ENCODE measurements at places on chromosomes 4 and X.
A peak's percentile ranks its signal among the peaks of the same experiment; 100 is the strongest.

DNA sequence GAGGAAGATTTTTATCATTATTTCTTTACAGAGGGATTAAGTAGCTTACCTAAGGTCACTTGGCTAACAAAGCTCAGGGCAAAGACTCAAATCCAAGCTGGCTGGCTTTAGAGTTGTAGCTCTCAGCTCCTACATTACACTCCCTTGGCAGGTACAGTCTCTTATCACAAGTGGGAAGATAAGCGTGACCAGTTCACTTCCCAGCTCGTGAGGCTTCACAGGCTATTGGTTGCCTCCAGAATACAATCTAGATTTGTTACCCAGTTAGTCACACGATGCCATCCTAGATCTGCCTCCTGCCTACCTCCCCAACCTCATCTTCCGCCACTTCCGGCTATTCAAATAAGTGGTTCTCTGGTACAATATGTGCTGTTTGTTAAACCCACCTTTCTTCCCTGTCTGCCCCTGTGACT lies 3.7 kb downstream of the MMRN1 start:
- DNase-seq, result no peak

DNA sequence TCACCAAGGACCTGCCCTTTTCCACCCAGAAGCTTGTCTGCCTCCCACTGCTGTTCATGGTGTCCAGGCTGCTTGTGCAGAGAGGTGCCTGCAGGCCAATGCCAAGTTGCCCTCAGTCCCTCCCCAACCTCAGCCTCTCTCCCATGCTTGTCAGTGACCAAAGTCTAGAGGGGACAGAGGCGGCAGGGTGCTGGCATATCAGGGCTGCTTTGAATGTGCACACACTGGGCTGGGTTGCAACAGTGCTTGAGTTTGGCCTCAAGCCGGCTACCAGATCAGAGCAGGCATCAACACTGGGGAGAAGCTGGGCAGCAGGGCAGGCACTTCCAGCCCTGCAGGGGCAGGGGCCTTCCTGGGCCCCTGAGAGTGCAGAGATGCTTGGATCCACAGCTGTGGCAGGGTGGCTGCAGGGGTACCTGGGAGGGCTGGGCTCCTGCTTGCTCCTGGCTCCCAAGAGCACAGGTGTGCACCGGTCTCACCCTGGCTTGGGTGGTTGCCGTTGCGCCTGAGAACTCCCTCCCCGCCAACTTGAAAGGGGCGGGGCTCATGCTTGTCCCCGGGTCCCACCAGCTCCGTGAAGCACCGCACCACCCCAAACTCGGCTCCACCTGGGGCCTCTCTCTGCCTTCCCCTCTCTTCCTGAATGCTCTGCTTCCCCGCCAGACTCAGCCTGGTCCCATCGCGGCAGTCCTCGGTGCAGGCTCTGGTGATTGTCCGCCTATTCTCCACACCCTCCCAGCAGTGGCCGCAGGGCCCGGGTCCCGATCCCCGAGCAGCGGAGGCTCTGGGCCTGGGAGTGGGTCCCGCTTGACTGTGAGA lies 1681.9 kb upstream of the ADGRL3 start:
- DNase-seq, result no peak

DNA sequence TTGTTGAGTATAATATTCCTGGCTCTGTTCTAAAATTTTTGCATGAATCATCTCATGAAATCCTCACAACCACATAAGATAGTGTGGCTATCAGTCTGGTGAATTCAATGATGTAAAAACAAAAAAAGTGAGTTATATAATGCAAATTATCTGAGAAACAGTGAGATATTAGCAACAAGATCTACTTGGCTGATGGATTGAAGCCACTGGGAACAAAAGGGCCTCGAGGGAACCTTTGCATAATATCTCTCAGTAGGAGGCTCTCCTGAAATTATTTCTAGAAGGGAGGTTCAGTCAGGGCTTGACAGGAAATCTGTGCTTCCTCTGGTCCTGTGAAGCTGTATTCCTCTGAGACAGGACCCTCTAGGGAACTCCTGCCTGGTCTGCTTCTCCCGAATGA lies 30.1 kb upstream of the NUP54 start:
- no peak for DNase-seq

DNA sequence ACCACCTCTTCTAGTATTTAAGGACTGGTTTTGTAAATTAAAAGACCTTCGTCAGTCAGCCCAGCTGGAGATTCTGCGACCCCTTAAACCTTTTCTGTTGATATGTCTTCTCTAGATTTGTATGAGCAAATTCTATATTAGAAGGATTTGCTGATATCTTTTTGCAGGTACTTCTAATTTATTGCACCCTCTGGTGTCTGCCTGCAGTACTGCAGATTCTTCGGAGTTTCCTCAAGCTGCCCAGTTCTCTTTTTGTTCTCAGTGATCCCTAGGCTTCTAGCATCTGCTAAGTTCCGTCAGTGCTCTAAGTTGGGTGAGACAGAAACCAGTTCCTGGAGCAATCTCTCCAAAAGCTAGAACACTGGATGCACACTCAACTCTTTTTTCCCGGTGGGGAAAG lies 545.2 kb downstream of the C4orf33 start:
- peak; percentile 2 for DNase-seq

DNA sequence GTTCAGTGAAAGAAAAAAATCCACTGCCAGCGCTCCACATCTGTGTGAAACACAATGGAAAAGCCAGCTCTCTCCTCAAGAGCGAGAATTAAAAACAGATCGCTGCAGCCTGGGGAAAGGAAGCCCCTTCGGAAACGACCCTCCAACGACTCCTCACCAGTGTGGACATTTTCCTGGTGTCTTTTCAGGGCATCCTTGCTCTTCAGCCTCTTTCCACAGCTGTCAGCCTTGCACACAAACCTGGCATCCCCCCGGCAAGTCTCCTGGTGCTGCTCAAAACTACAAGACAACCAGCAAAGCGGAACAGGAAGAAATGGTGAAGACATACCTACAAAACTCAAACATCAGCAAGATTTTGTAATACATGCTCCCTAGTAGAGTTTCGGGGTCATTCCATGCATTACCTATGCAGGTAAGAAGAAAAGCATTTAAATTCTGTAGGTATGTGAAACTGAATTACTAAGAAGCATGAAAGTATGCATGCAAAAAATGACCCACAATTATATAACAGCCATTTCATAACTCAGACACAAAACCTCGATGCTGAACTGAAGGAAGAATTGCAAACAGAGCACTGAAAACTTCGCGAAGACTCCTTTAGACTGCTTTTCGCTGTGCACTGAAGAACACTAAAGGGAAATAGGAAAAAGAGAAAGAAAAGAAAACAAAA lies 106.1 kb downstream of the PRDM5 start:
- DNase-seq, result peak; percentile 24

DNA sequence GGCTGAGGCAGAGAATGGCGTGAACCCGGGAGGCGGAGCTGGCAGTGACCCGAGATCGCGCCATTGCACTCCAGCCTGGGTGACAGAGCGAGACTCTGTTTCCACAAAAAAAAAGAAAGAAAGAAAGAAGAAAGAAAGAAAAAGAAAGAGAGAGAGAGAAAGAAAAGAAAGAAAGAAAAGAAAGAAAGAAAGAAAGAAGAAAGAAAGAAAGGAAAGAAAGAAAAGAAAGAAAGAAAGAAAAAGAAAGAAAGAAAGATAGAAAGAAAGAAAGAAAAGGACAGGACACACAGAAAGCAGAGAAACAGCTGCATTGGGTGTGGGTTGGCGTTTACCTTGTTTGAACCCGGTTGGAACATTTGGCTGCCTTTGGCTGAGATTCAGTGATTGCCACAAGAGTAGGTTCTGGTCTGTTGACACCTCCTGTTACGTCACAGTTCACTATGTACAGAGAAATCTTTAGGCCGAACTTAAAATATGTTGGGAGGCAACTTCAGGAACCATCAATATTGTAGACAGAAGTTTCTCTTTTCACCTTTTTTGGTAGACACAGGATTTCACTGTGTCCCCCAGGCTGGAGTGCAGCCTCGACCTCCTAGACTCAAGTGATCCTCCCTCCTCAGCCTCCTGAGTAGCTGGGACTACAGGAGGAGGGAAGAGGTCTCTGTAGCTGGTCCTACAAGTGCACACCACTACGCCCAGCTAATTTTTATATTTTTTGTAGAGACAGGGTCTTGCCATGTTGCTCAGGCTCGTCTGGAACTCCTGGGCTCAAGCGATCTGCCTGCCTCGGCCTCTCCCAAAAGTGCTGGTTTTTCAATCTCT lies 16.3 kb upstream of the PLCXD1 start:
- DNase-seq, result no peak

GRCh38 chr4:577499-578450 lies 1.7 kb upstream of the TMEM271 start:
- peak; percentile 28 for DNase-seq

DNA sequence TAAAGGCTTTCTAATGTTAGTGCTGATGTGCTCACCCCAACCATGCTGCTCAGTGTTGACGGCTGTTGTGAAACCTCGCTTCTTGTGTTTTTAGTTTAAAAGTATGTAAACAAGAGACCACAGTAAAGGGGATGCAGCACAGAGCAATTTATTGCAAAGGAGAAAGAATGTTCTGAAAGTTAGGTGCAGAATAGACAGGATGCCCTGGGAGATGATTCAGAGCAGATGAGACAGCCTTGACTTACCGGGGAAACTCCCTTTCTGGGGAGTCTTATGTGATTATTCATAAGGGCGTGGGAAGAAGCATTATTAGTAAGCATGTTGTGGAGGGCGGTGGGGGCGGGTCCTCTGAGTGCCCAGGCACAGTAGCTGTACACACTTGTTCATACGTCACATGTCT lies 47.7 kb downstream of the EVC start:
- peak; percentile 93 for DNase-seq

- no peak for DNase-seq
Observed at GRCh38 chr4:153788051-153788412, 851 bp downstream of the SFRP2 start.

GRCh38 chrX:23978491-23978890 lies 48.5 kb downstream of the KLHL15 start:
- no peak for DNase-seq

- no peak for DNase-seq
Observed at GRCh38 chr4:134278675-134279074, 77.1 kb upstream of the PABPC4L start.

- peak; percentile 53 for DNase-seq
Observed at GRCh38 chrX:48715072-48715471, 18.5 kb downstream of the SUV39H1 start.

- no peak for DNase-seq
Observed at GRCh38 chr4:152920768-152921167, 15.4 kb upstream of the FHDC1 start.

DNA sequence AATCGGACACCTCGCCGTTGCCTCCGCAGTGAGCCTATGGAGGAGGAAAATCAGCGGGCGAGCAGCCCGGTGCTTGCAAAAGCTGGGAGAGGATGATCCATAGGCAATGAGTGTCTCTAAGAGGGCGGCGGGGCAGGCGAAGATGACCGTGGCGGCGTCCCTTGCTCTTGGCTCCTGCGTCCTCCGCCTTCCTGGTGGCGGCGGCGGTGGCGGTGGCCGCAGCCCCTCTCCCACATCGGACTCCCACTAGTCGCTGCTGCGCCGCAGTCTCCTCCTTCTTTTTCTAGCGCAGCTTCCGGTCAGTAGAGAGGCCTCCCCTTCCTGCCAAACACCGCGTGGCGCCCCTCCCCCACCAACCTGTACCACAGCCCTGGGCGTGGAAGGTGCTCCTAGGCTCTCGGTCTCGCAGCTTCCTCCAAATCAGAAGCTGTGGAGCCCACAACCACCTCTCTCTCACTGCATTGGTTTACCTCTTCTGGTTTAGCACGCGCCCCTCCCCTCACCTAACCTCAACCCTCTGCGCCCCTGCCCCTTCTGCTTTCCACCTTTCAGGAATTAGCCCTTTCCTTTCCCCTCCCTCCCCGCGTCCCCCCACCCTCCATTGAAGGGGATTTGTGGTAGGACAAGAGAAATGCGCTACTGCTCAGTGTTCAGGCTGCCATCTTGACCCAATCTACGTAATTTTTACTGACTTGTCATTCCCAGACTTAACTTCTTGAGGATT lies at the start of gene SPIN3:
SPIN3 (minus strand) TSS at position 271 of the 724 bp plus-strand sequence. CDS start 594 bp downstream, outside the sequence.
- peak; percentile 58 for DNase-seq

GRCh38 chr4:15162465-15163283 lies 160.4 kb downstream of the CPEB2 start:
- peak; percentile 31 for DNase-seq

DNA sequence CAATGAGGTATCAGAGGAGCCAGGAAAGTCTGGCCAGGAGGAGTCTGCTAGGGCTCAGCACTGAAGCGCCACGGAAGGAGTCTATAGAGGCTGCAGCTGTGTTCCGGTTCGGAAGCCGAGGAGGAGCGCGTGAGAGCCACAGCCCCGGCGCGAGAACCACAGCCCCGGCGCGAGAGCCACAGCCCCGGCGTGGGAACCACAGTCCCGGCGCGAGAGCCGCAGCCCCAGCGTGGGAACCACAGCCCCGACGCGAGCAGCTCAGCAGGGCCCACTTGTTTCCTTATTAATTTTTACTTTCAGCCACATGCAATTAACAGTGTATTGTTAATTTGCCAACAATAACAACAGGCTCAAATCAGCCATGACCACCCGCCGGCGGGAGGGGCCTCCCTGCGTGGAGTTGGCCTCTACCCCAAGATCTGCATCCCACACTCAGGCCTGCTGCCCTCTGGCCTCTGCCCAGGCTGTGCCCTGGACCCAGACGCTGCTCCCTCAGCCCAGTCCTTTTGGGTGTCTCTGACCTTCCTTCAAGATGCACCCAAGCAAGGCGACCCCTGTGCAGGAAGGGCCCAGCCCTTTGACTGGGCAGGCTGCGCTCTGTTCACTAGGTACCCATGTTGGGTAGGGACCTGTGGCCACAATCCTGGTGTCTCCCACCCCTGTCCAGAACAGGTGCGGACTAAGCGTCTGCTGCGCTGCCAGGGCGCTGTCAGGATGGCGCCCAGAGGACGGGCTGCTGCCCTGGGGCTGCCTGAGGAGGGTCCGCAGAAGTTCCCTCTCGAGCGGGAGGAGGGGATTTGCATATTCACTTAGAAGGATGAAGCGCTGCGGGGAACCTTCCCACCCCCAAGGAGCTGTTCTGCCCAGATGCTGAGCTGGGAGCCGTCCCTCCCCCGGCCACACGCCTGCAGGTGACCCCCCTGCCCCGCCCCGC lies 113.8 kb downstream of the ADRA2C start:
- DNase-seq, result no peak

- DNase-seq, result no peak
Observed at GRCh38 chr4:8085491-8086117, 73.0 kb downstream of the ABLIM2 start.

- no peak for DNase-seq
Observed at GRCh38 chr4:167831855-167832254, 260.5 kb upstream of the ANXA10 start.

DNA sequence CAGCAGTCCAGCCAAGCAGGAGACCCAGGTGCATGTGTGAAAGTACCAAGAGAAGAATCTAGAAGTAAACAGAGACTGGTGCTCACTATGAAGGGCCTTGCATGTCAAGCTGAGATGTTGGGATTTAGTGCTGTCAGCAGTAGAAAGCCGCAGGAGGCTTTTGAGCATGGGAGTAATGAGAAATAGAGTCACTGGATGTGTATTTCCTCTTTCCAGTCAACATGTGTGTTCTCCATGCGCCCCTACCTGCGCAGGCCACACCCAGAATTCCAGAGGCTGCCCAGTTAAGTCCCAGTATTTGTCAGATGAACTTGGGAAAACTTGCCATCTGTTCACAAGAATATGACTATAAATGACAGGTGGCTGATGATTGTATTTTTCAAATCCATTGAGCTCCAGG lies 4.5 kb upstream of the MAMLD1 start:
- DNase-seq, result no peak

DNA sequence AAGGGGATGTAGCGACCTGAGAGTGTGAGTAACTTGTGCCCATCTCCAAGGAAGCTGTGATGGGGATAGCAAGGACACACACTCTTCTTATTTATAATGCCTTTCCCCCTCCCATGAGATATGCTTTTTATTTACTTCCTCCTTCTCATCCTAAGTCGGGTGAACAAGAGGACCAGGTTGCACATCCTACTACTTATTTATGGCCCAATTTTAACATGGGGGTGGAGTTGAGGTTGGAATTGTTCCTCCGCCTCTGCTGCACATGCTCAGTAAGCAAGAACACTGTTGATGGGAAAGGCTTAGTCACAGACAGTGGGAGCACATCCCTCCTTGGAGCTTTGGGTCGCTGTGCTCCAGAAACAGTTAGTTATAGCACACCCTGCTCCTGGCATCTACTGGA lies 15.2 kb upstream of the TLR8 start:
- DNase-seq, result no peak

Data from AG08395 (cell line).